ENCODE measurements at places on chromosomes 7 and 10.

- DNase-seq: no peak
These were observed 43.4 kb downstream of the HIPK2 start for GRCh38 chr7:139734395-139734794.

DNA sequence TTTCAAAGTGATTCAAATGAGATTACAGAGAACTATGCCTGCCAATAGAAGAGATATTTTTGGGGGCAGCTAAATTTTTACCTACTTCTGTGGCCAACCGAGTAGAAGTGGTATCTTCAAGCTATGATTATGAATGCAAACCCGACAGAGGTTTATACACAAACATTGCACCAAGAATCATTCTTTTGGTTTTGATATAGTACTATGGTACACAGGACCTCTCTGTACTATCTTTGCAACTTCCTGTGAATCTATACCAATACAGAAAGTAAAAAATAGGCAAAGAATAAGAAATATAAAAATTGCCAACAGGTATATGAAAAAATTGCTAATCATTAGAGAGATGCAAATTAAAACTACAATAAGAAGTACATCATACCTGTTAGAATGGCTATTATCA, 103.2 kb upstream of the VIPR2 start:
- no peak for DNase-seq

- DNase-seq: no peak
These were observed 322.8 kb upstream of the BMPER start for GRCh38 chr7:33582533-33582932.

DNA sequence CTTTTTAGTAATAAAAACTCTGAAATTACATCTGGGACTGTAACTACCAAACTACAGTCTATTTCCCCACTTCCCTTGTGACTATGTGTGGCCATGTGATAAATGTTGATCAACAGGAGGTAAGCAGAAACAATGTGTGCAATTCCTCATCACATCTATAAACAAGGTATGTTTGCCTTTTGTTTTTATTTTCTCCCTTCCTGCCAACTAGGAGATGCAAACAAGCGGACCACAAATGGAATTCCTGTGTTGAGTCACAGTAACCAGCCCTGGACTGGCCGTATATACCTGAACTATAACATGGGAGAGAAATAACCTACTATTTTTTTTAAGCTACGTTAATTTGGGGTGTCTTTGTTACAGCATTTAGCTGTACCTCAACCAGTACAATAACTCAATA, 52.5 kb downstream of the SCRN1 start:
- no peak for DNase-seq

- no peak for DNase-seq
These were observed 191.8 kb downstream of the CACNB2 start for GRCh38 chr10:18332048-18332447.

DNA sequence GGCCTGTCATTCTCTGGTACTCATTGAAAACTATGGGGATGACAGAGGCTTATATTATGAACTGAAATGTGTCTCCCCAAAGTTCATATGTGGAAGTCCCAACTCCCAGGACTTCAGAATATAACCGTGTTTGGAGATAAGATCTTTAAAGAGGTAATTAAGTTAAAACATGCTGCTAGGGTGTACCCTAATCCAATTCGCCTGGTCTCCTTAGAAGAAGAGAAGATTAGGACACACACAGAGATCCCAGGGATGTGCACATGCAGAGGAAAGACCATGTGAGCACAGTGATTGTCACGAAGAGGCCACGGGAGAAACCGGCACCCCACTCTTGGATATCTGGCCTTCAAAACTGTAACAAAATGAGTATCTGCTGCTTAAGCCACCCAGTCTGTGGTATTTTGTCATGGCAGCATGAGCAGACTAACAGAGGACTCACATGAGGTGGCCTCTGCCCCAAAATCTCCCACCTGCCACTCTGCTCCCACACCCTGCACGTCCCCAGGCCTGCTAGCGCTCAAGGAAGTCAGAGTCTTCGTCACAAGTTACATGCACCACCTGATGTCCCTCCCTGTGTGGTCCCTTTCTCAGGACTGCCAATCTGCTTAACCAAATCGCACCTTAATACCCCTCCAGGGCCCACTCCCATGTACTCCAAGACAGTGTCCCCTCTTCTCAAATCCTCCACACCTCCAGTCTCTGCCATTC, 26.8 kb downstream of the PLAC9 start:
- no peak for DNase-seq

DNA sequence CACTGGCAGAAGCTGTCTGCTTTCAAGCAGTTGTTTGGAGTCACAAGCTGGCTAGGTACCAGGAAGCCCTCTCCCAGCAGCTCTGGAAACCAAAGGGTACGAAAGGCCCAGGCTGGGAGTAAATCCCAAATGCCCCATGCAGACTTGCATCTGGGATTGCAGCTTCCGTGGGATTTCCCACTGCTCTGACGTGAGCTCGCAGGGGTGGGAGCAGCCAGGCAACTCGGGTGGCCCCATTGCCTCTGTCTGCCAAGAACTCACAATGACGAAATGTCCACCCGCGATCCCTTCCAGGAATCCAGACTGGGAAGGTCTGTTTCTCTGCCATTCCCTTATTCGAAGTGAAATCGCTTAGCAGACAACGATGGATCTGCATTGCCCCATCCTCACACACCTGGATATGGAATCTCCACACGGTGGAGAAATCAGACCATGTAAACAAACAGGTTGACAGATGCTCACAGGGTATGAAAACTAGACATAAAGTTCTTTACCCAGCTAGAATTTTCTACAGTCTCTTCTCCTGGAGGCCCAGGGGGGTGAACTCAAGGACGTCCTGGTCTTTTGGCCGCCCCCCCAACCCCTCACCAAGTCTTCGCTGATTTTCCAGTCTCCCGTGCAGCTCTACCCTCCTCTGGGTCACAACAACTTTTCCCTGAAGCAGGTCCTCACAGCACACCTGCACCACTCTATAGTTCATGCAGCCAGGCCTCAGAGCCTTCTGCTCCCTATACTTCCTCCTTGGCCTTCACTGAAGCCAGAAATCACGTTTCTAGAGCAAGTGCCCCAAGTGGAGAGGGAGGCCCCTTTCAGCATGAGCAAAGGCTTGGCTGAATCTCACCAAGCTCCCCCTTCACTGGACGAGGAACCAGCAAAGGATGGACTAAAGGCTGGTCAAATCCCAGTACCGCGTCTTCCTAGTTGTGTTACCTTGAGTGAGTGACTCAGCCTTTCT, 20.0 kb downstream of the SH3PXD2A start:
- no peak for DNase-seq

DNA sequence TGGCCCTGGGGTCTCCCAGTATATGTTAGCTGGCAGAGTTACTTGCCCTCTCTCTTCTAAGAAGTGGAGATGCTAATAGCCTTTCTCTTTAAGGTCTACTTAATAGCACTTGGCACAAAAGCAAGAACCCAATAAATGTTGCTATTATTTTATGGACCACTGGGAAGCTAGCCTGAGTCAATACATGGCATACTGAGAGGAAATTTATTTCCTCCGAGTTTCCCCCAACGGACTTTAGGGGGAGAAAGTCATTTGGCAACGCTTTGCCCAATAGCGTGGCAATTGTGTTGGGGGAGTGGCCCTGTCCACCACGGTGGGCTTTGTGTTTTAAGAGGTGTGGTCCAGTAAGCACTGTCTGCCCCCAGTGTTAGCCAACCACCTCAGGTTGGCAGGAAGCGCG, 87.4 kb upstream of the SMNDC1 start:
- no peak for DNase-seq

DNA sequence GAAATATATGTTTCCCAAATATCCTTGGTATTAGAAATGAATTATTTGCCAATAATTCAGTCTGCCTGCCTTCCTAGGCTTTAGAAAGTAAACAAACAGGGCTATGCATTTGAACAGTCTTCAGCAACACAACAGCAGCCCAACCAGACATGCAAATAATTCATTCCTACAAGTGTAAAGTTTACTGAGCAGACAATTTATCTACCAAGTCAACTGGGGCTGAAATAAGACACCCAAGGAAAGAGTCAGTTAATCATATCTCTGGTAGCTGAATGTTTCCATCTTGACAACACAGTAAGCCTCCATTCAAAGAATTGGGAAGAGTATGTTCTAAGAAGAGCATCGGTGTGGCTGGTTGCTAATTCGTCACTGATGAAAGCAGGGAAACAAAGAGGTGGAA, 38.4 kb downstream of the AIFM2 start:
- no peak for DNase-seq

GRCh38 chr10:47321521-47322195, 596 bp upstream of the GDF2 start:
- DNase-seq: no peak

- peak; percentile 57 for DNase-seq
These were observed 490 bp downstream of the CADPS2 start for GRCh38 chr7:122885583-122886356.

DNA sequence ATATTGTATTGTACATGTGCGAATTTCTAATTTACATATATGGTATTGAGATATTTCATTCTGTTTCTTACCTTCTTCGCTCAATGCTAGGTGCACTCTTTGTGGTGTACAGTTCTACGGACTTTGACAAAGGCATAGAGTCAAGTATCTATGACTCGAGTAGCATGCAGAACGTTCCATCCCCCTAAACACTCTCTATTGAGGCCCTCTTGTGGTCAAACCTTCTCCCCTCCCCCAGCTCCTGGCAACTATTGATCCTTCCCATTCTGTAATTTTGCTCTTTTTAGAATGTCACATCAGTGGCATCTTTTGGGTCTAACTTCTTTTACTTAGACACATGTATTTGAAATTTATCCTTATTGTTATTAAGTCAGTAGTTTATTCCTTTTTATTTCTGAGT, 30.7 kb upstream of the GDF10 start:
- peak; percentile 40 for DNase-seq

GRCh38 chr10:11322698-11323097, 288.8 kb downstream of the USP6NL start:
- DNase-seq: no peak

- DNase-seq: peak; percentile 57
These were observed 100.2 kb upstream of the PRSS58 start for GRCh38 chr7:142357953-142358520.

DNA sequence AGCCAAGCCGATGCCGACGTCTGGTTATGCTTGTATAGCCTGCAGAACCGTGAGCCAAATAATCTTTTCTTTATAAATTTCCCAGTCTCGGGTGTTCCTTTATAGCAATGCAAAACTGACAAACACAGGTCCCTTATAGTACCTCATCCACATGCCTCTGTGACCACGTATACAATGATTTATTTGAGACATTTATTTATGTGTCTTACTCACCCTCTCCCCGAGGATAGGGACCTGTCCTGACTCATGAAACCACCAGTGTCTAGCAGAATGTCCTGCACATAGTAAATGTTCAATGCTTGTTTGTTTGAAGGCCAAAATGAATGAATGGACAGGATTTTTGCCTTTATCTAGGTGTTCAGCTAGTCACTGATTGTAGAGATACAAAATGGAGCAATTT, 147.9 kb upstream of the FZD8 start:
- no peak for DNase-seq

GRCh38 chr7:25913598-25914224, 238.3 kb upstream of the NFE2L3 start:
- no peak for DNase-seq

DNA sequence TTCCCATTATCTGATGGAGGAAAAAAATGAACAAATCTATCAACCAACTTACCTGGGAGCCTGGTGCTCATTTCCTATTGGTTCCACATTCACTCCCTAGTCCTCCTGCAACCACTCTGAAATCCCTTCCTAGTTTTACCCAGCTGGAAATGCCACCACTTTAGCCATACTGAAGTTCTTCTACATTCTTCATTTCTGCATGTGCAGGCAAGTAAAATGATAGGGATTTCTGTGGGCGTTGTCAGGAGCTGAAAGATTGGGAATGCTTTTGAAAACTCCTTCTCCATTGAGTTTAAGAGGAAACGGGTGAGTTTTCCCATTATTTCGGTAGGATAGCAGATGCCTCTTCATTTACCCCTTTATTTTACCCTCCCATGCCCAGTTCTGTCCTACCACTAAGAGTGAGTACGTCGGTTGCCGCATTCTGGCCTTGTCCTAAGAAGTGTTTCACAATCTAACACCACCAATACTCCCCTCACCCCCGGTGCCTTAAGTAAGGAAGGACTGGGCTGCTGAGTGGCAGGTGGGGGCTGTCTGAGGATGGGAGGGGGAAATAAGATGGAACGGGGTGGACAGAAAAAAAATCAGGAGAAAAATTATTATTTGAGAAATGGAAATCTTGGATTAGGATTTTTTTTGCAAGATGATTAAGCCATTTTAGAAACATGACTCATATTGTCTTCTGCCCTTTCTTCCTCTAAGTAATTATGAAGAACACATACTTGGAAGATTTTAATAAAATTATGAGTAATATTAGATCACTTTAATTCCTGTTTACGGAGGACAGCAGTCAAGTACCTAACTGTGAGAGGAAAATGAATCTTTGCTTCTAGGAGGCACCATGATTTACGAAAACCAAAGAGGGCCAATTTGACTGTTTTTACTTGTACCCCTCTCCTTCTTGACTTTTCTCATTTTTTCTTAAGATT, 13.2 kb upstream of the TAS2R60 start:
- no peak for DNase-seq

DNA sequence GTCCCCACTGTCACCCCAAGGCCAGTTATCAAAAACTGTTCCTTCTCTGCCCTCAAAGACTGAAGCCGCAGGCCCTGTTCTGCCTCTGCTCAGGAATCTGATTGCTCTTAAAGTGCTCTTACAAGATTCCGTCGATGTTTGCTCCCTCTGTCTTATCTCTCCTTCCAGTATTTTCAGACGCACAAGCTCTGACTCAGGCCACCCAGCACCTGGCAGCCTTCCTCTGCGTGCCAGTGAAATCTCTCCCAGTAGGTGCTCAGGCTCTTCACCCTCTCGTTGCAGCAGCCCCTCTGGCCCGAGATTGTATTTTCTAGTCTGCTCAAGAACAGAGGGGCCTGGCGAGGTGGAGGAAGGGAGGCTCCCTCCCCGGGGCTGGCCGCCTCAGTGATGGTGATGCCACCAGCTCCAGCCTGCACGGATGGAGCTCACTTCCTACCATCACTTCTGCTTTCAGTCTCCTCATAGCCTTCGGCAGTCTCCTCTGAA, 276.2 kb downstream of the USP6NL start:
- DNase-seq: no peak

- DNase-seq: no peak
These were observed 240.4 kb downstream of the ARL4A start for GRCh38 chr7:12927635-12928434.

- DNase-seq: no peak
These were observed 37.0 kb upstream of the RHOBTB1 start for GRCh38 chr10:60980997-60981396.

GRCh38 chr10:18699849-18700840, 40.9 kb downstream of the ARL5B start:
- no peak for DNase-seq
